MCF 10A (cell line): ENCODE measurements at places on chromosomes 5 and 9.

- no peak for DNase-seq
Measured at GRCh38 chr9:137160716-137161557, 8.9 kb downstream of the LRRC26 start.

DNA sequence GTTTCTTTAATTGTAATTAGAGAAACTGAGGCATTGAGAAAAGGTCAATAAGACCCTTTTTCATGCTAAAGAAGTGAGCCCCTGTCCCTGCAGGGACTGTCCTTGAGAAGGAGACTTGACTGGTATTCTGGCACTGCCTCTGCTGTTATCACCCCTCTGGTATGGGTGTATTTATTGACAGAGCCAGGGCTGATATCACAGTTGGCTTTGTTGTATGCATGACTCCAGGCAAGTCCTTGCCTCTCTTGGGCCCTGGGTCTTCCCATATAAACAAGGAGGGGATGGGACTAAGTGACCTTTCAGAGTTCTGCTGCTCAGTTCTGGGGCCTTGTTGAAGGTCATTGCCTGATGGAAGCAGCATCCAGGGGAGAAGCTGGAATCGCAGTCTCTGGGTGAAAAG lies 71.8 kb upstream of the PPARGC1B start:
- no peak for DNase-seq

DNA sequence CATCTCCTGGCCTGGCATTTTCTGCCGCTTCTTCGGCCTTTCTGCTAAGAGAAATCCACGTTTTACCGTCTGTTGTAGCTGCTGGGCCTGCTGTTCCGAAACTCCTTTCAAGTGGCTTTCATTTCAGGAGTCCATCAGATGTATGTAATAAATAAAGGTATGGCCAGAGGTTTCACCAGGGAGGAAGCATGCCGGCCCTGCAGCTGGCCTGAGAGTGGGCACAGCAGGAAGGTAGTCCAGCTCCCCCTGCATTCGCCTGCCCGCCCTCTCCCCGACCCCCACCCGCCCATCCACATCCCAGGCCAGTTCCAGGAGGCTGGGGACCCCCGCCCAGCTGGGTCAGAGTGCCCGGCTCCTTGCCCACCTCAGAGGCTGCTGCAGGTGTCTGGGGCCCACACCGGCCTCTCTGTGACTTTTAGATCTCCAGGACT lies 46.4 kb upstream of the EXOC3 start:
- DNase-seq: no peak

DNA sequence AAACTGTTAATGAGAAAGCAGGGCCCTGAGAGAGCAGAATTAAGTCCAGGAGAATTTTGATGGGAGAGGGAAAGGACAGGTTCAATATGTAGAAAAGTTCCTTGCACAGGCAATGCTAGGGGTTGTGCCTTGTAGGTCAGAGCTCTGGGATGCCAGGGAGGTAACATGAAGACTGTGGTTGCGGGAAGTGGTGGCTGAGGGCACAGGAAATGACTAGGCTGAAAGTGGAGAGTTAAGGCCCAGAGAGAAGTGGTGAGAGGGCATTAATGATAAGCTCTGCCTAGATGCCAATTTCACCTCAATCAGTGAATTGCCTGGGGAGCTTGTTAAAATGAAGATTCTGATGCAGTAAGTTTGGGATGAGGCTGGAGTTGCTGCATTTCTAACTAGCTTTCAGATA lies 31.5 kb upstream of the PPP3R2 start:
- no peak for DNase-seq

GRCh38 chr5:81608976-81609375 lies 141.9 kb downstream of the SSBP2 start:
- DNase-seq: no peak

GRCh38 chr9:76594764-76595424 lies 135.9 kb downstream of the GCNT1 start:
- DNase-seq: no peak

DNA sequence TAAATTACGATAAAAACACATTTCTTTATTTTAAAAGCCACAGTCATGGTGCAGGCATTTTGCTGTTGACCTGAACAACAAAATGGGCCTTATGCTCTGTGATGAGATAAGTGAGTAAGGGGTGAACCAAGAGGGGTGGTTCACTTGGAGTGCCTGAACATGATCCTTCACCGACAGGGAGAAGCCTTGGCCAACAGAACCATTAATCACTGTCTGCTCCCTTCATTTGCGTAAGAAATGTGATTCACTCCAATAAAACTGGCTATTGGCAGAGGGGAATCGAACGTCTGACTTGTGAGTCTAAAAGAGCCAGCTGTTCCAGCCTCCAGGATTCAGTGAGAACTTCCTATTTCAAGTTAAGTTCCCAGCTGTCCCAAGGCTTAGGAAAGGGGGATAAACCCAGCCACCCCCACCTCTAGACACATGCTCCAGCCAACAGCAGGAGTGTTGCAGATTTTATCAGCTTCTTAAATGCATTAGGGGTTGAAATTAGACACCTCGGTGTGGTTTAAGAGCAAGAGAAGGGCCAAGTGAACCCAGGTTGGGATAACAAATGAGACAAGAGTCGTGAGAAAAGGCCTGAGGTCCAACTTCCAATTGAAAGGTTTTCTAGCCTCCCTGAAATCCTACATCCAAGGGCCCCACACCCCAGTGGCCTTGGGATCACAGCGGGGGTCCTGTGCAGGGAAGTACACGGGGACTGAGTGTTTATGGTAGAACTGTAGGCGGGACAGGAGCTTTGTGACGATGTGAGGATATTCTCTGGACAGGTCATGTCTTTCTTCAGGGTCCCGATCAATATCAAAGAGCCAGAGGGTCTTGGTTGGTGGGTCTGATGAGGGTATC lies 131.4 kb upstream of the LHFPL2 start:
- peak; percentile 87 for DNase-seq

GRCh38 chr9:94084314-94084713 lies at the start of gene PTPDC1:
Gene PTPDC1 (plus strand): TSS chr9:94084464. CDS start chr9:94084531, 67 bp downstream.
- peak; percentile 32 for DNase-seq

GRCh38 chr5:123455095-123455494 lies 31.9 kb upstream of the CEP120 start:
- no peak for DNase-seq

- no peak for DNase-seq
Measured at GRCh38 chr5:172569861-172570558, 71.1 kb upstream of the NEURL1B start.

- peak; percentile 0 for DNase-seq
Measured at GRCh38 chr9:31541721-31542281, 842.6 kb upstream of the ACO1 start.

- no peak for DNase-seq
Measured at GRCh38 chr9:126836216-126836615, 24.2 kb upstream of the ZBTB34 start.

- DNase-seq: no peak
Measured at GRCh38 chr9:134338394-134339182, 12.3 kb downstream of the RXRA start.

DNA sequence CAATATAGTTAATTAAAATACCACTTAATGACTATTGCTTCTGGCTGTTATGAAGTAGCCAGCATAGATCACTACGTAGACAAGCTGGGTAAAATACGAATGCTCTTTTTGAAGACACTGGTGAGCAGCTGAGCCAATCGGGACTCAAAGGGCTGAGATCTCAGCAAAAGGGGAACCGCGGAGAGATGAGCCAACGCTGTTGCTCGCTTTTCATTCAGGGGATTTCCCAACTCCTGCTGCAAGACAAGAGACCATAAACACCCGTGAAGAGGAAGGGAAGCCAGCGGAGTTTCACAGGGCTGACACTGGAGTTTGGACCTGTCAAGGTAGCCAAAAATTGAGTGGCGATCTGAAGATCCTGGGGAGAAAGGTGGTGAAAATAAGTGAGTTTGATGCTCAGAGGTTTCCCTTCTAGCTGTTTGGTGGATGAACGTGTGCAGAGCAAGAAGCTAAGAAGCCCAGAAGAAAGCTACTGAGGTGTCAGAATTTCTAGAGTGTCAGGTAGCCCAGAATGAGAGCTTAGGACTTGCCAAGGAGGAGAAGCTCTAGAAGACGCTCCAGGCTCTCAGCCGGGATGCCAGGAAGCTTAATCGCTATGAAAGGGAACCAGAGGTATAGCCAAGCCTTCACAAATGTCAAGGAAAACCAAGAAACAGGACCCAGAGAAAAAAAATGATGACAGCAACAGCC lies 79.6 kb upstream of the RNU6ATAC start:
- no peak for DNase-seq

DNA sequence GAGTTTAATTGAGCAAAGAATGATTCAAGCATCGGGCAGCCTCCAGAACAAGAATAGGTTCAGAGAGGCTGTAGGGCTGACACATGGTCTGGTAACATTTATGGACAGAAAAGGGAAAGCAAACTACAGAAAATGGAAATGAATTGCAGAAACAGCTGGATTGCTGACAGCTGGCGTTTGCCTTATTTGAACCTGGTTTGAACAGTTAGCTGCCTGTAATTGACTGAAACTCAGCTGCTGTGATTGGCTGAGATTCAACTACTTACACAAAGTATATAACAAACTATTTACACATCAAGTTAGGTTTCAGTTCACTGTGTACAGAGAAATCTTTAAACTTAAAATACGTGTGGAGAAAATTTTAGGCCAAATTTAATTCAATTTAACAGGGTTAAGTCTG lies 441.7 kb downstream of the PRELID2 start:
- DNase-seq: no peak
